Inflammatory macrophage treated with lipopolysaccharide for 1 hour (primary cell): ENCODE measurements at places on chromosomes 12 and 14.

- no peak for DNase-seq
Measured at GRCh38 chr12:79114896-79115295, 250.3 kb downstream of the SYT1 start.

GRCh38 chr12:42277396-42278127 lies 39.5 kb upstream of the YAF2 start:
- no peak for DNase-seq

DNA sequence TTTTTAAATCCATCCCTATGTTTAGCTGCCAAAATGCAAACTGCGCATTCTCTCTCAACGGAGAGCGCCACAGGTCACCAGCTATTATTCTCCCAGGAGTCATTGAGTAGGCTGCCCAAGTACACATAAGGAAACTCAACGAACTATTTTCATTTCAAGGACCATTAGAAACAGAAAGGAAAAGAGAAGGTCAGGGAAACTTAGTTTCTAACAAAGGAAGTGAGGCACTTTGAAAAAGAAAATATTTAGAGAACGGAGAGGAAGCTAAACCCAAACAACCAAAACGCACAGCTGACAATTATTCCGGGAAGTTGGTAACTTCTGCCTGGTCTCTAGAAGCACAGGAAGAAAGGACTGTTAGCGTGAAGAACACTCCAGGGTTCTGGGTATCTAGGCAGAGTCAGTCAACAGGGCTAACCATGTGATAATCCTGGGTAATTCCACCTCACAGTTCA lies 23.5 kb downstream of the GPHB5 start:
- no peak for DNase-seq

GRCh38 chr14:31968956-31969698 lies 108.0 kb upstream of the ARHGAP5 start:
- DNase-seq: no peak

DNA sequence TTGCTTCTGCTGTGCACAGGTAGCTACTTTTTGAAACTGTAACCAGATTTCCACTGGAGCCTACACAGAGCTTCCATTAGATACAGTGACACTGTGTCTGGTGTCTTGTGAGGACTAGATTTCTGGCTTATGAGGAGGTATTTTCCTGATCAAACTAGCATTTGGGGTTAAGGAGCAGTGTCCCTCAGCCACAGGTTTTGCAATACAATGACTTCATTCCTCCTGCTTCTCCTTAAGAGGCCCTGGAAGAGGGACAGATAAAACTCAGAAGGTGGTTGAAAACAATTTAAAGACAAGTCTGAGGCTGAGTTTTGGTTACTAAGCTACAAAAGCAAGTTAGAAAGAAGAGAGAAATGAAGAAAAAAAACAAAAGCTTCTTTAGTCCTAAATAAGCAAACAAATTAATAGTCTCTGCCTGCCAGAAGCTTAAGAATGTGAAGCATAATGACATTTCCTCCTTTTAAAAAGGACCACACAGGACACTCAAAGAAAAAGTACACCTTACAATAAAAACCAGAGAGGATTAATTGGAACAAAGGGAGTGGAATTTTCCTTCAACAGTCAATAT lies 53.0 kb downstream of the PKP2 start:
- peak; percentile 16 for DNase-seq

- no peak for DNase-seq
Measured at GRCh38 chr12:69519871-69520270, 49.7 kb downstream of the FRS2 start.

DNA sequence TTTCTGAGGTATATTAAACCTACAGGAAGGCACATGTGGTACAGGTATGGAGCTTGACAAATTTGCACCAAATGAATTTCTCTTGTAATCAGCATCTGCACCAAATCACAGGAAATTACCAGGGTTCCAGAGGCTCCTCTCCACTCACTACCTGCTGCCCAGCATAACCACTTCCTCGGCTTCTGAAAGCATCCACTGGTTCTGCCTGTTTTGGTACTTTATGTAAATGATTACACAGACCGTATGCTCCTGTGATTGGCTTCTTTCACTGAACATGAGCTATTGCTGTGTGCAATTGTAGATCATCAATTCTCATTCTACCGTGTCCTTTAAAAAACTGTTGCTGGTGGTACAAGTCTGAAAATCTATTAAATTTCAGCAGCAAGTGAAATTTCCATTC lies 522.1 kb downstream of the TMEM132D start:
- no peak for DNase-seq
